Kidney (tissue), 22 donors: ENCODE measurements at places on chromosomes 3 and 15. TPM values are rescaled to one million over a fixed set of nuclear protein-coding genes. Genes with fewer than 3 reads are reported as not detected.

GRCh38 chr3:107269136-107269535, 108.1 kb upstream of the CCDC54 start:
- no peak for DNase-seq

GRCh38 chr3:134516905-134517304, 31.0 kb downstream of the CEP63 start:
- DNase-seq = peak; percentile 10

- DNase-seq = no peak
These were observed 1.2 kb downstream of the USP19 start for GRCh38 chr3:49119439-49119838.

- DNase-seq = no peak
These were observed 30.5 kb upstream of the NR1I2 start for GRCh38 chr3:119751423-119751822.

DNA sequence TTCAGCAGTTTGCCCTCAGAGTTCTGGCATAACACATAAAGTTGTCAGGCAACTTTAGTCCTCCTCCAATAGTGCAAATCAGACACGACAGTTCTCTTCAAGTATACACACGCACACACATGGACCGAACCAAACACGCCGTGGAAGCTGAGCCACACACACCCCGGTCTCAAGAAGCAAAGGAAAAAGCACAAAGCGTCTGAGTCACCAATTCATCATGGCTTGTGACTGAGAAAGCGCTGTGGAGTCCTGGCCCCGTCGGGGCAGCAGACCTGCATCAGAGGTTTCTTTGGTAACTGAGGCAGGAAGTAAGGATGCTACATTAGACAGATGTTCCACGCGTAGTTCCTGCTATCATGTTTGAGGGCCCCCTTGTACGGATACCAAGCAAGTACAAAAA, 85.7 kb downstream of the VGLL4 start:
- DNase-seq = no peak

The PROS1 gene
- 30.0 TPM for polyA plus RNA-seq
